ENCODE measurements at places on chromosomes 2 and 18.

DNA sequence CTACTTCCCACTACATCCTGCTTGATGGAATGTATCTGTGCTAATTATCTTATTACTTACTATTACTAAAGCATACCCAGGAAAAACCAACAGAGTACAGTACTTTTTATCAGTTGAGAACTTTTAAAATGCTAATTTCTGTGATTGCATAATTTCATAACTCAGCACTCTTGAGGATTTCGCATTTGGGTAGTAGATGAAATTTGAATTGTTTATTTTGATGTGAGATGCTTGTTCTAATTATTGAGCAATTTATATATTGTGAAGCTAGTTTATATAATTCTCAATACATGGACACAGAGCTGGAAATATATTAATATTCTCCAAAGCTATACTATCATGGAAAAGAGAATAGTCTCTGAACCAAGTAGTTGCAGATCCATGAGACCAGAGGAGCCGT lies 104.5 kb upstream of the SP5 start:
- no peak for DNase-seq

DNA sequence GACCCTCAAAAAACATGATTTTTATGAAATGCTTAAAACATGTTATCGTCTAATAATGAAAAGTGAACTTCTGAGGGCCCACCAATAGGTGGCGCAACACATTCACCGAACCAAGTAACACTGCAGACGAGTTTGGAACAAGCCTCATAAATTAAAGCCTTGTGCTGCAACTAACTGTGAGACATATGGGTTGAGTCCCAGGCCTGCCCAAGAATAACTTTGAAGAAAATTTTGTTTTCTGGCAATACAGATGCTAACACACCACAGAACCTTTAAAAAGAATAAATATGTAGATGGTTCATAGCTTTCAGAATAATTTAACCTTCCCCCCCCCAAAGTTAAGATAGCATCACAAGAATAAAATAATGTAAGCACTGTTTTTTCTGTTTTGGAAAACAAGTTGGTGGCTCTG lies 285.9 kb downstream of the RNF144A start:
- DNase-seq, result peak; percentile 18

- no peak for DNase-seq
Measured at GRCh38 chr2:9144046-9144445, 62.6 kb upstream of the ASAP2 start.

GRCh38 chr2:48249025-48249424 lies 280.9 kb upstream of the STON1 start:
- DNase-seq, result peak; percentile 5

DNA sequence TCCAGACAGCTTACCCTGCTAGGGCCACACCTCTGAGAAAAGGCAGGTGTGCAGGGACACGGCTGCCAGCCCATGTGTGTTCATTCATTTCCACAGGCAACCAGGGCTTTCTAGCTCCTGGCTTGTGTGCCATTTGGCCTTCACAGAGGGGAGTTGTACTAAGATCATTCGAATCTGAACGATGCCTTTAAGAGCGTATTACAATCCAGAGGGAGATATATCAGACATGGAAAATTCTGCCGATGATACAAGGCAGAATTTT lies 64.2 kb upstream of the OTOF start:
- DNase-seq, result peak; percentile 74

- DNase-seq, result no peak
Measured at GRCh38 chr2:10387033-10387432, 61.1 kb downstream of the ODC1 start.

- DNase-seq, result no peak
Measured at GRCh38 chr2:104919127-104919526, 65.2 kb downstream of the POU3F3 start.

DNA sequence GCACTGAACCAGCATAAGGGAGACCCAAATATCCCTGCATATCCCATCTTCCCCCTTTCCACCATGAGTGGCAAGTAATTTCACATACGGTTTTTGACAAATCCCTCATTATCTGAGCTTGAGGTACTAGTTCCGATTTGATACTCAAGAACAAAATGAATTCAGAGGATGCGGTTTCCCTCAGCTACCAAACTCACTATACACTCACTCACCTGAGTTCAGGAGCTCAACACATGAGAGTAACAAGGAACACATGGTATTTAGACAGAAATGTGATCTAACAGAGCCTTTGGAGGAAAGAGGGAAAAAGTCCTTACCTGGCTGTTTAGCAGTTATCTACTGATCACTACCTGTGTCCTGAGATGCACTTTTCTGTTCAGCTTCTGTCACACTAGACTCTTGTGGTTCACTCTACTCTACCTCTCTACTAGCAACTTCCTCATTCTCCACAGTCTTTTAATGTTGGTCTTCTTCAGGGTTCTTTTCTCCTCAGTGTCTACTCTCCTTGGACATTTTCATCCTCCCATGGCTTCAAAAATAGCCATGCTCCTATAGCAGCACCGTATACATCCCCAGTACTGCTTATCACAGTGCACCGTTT lies 25.1 kb downstream of the ASXL2 start:
- DNase-seq, result no peak

DNA sequence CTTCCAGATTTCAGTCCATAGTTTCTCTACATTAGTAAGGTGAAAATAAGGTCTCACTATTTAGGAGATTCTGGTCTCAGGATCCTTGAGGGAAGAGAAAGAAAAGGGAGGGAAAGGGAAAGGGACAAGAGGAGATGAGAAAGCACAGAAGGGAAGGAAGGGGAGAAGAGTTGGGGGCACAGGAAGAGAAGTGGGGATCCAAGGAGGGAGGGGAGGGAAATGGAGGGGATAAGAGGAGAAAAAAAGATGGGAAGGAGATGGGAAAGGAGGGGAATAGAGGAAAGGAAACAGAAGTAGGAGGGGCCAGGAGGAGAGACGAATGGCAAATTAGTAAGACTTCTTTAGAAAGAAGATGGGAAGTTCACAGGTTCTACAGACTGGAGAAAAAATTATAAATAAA lies 39.2 kb upstream of the SPTBN1 start:
- no peak for DNase-seq

DNA sequence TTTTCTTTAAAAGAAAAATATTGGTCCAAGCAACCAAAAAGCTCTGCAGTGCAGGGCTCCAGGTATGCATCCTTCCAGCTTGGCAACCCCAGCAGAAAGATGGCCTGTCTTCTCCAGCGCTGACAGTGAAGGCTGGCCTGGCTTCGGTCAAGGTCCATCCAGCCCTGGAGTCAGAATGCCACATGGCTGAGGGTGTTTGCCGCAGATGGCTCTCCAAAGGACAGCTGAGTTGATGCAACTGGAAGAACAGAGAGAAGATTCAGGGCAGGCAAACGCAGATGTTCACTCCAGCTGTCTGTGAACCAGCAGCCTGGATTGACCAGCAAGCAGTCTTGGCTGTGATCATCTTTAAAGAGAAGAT lies 51.4 kb downstream of the MARCO start:
- DNase-seq, result no peak

GRCh38 chr2:27863146-27863545 lies 27.0 kb downstream of the RBKS start:
- no peak for DNase-seq

GRCh38 chr2:198359308-198359707 lies 554.9 kb downstream of the PLCL1 start:
- no peak for DNase-seq

- DNase-seq, result no peak
Measured at GRCh38 chr2:143312441-143312840, 183.2 kb downstream of the ARHGAP15 start.

DNA sequence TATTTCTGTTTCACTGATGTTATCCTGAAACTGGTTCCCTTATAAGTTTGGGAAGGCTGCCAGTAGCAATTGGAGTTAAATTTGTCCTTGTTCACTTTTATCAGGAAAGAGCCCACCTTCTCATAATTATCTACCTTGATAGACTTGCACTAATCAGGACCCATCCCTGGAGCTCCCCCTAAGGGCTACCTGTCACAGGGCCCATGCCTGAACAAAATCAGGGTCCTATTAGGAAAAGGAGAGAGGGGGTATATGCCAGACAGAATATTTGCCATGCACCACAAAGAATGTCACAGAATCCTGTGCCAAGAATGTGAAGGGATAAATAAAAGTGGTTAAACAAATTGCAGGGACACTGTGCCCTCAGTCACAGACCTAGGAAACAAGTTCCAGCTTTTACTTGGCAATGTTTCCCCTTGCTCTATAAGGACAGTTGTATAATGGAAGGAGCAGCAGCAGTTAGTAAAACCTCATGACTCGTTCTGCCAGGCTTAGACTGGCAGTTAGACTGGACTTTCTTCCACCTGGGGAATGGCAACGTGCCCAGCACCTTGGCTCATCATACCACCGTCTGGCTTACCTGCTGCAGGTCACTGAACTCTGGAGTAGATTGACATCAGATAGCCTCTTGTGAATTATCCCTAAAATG lies 32.3 kb upstream of the VWC2L start:
- no peak for DNase-seq

- no peak for DNase-seq
Measured at GRCh38 chr2:227759411-227760118, 13.9 kb downstream of the SCYGR8 start.

DNA sequence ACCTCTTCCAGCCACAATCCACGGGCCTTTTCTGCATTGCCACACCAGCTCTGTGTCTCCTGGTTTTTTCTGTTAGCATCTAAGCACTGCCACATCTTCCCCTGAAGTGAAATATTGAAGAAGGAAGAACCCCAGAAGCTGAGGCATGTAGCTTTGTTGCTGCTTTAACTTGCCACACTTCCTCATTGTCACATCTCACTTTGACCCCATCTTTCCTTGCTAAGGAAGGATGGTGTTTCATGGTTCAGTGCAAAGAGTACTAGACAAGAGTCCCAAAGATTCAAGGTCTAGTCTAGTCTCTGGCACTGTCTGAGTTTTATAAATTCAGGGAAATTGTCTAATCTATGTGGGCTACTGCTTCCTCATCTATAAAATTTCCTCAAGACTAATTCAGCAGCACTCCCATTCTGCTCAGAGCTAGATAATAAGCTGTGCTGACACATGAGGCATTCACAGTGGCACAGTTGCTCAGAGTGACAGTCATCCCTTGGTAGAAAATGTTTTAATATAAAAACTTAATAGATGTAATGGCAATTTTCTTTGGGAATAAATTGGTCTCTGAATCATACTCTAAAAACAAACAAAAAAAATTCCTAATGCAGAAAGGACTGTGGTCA lies 483.0 kb upstream of the ID2 start:
- DNase-seq, result no peak

- DNase-seq, result no peak
Measured at GRCh38 chr2:97722227-97722626, 8.9 kb downstream of the ZAP70 start.

DNA sequence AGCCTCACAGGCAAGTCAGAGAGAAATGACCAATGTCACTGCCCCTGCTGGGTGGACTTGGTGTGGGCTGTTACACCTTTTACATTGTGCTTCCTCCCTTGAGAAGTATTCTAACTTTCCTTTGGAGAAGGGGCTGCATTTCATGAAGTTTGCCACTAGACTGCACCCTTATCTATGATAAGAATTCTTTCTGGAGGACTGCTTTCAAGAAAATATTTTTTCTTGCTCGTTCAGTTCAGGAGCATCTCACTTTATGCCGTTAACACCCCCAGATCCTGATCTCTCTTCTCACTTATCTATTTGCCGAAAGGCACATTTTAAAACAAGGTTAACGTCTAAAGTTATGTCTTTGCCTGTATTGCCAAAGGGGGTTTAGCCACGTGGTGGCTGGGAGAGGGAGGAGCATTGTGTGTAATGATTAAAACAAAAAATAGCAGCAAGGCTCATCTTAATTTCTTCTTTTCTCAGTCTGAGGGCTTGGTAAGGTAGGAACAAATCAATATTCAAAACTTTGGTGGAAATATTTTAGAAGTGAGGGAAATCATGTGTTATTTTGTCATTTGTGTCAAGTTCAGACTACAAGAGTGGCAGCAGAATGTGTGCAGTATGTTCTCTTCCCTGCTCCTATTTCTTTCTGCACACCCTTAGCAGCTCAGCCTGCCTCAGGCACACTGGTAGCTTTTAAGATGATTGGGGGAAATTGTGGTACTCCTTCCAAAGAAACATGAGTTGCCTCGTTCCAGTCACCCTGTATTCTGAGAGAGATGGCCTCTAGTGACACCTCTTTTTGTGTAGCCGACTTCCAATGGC lies 1.6 kb upstream of the IGFBP5 start:
- DNase-seq, result no peak

GRCh38 chr2:205744074-205744591 lies 61.8 kb downstream of the NRP2 start:
- no peak for DNase-seq

DNA sequence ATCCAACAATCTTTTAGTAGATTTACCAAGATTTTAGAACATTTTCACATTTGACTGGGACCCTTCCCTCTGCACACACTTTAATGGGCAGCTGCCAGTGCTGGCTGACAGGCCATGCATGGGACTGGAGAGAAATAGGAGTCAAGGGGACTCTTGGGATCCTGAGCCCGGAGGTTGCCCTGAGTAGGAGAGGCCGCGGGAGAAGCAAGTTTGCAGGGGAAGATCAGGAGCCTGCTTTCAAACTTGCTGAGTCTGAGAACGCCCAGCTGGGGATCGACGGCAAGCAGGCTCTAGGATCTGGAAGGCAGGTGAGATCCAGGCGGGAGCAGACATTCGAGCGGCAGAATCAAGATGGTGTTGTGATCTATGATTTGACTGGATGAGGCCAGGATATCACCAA lies 186.1 kb downstream of the HDAC4 start:
- DNase-seq, result no peak

DNA sequence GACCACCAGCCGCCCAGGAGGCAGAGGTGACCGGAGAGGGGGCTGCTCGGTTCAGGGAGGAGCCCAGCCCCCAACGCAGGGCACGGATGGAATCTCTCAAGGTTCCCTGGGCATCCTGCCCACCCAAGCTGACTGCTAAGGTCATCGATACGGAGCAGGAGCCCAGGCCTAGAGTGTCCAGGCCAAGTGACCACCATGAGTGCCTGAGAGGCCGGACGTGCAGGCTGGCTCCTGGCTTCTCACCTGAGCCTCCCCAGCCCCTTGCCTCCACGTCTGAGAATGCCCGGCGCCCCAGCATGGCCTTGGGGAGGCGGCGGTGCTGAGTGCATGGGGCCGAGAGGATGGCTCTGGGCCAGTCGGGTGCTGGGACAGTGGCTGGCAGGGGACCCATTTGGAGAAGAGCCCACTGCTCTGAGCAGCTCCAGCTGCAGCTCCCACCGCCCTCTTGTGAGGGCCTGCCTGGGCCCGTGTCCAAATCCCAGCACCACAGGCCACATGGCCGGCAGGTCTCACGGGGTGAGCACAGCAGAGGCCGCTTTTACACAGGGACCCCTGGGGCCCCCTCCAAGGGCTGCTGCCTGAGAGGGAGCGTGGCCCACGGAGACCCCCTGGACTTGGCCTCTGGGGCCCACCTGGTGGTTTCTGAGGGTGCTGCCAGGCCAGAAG lies 102.8 kb upstream of the CTDP1 start:
- peak; percentile 94 for DNase-seq

- DNase-seq, result no peak
Measured at GRCh38 chr2:69645031-69645431, 1.5 kb upstream of the AAK1 start.

Measured in NCI-H1092 (cell line).